IMR-90 (cell line): ENCODE measurements at places on chromosomes 7 and 10.

- peak; percentile 55 for DNase-seq
Measured at GRCh38 chr7:134420424-134421125, 38.3 kb downstream of the AKR1B1 start.

DNA sequence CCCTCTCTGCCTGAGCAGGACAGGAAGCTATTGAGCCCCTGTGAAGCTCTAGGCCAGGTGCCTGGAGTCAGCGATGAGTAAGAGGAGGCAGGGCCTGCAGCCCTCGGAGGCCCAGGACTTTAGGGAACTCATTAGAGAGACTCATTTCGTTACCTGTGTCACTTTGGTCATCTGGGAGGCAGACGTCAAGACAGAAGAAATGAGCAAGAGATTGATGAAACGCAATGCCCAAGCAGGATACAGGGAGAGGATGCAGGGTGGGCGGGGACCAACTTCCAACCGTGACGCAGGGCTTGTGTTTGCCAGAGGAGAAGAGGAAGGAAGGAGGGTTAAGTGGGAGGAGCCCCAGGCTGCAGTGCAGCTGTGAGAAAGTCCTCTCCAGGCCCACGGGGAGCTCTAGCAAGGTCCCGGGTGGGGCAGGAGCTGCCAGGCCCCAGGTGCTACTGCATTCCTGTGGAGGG, 26.4 kb upstream of the GNA12 start:
- peak; percentile 61 for DNase-seq

DNA sequence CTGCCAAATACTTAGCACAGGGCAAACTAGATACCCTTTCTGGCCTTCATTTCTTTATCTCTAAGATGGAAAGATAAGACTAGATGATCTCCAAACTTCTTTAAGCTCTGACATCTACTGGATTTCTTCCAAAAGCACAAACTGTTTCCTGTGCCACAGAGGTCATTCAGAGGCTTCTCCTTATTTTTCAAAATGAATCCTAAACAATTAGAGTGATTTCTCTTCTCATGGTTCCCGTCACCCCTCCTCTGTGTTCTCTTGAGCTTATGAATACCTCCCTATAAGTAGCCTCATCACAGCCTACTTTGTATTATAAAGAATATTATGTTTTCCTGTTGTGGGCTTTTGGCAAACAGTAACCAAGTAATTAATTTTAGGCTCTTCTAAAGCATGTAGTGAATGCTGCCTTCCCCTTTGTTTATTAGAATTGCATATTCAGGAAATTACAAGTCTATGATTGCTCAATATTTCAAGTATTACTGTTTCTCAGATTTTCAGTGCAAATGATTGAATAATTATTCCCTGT, 179.5 kb downstream of the REEP3 start:
- DNase-seq: peak; percentile 67

DNA sequence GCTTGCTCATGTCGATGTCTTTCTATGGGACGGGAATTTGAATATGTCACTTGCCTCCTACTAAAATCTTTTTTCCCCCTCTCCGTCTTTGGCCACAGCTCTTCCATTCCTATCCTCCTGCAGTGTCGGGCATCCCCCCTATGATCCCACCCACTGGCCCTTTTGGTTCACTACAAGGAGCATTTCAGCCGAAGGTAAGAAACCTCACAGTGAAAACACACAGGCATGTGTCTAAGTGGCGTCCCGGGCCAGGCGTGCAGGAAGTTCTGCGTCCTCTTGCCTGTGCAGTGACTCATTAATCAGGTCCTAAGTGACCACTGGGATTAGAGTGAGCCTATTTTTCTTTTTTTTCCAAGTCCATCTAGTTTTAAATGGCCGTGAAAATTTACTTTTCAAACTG, 360.5 kb upstream of the GALNT17 start:
- no peak for DNase-seq

DNA sequence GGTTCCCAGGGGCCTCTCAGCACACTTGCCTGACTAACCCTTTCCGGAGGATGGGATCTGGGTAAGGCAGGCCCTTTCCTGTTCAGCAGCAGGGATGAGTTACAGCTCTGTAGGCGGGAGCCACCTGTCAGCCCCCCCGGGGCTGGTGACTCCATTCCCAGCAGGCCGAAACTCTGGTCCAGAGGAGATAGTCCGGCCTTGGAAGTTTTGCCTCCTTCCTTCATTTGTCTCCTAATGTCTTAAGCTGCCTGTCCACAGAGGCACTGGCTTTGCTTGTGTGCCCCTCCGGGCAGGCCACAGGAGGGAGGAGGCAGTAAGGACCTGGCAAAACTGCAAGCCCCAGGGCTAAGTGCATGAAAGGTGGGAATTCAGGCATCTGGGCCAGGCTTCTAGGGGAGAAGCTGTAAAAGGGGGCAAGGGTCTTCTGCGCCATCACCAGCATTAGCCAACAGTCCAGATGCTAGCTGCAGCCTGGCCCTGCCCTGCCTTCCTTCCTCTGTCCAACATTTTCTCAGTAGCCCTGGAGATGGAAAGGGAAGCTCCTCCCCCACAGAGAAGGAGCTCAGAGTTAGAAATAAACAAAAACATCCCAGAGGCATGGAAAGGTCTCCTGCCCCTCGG, 1.2 kb downstream of the ADIRF start:
- peak; percentile 57 for DNase-seq

DNA sequence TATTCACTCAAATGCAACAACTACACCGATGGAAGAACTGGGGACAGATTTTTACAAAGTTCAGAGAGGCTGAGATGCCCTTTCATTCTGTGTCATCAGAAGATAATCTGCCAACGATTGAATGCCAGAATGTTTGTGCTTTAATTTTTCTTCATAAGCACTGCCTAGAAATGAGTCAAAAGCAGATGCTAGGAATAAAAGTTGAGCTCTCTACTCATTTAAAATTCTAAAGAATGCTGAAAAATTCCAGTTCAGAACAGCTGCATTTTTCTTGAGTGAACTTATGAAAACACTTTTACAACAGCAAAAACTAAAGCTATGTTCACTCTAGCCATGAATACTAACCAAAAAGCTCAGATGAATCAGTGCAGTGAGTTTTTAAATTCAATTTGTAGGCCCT, 22.3 kb upstream of the FAM133B start:
- peak; percentile 73 for DNase-seq

- DNase-seq: no peak
Measured at GRCh38 chr10:19728376-19728775, 87.9 kb upstream of the PLXDC2 start.

GRCh38 chr10:6699336-6699735, 119.3 kb upstream of the PRKCQ start:
- DNase-seq: peak; percentile 23

DNA sequence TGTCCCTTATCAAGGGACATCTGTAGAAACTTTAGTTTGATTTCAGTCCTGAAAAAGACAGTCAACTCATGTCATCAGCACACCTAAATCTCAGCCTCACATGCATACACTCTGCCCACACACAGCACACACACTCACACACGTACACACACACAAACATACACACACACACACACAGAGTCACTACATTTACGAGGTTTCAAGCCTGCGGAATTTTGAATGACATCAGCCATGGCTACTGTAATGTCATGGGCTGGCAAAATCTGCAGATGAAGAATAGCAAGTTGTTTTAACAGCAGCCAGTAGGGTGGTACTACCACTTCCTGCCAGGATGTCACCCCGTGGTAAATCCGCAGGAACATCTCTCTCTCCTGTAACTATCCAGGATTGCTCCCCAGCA, 37.1 kb upstream of the EZH2 start:
- no peak for DNase-seq
